H7 (cell line): ENCODE measurements at places on chromosomes 12 and 14. TPM values are rescaled to one million over a fixed set of nuclear protein-coding genes. Genes with fewer than 3 reads are reported as not detected.

PFDN5 gene
- 242 and 304 TPM in 2 replicates for total RNA-seq

TMEM179 gene
- 1.9 and 3.2 TPM in 2 replicates for total RNA-seq

- DNase-seq = no peak
Measured at GRCh38 chr14:42299692-42300091, 693.0 kb downstream of the LRFN5 start.

DNA sequence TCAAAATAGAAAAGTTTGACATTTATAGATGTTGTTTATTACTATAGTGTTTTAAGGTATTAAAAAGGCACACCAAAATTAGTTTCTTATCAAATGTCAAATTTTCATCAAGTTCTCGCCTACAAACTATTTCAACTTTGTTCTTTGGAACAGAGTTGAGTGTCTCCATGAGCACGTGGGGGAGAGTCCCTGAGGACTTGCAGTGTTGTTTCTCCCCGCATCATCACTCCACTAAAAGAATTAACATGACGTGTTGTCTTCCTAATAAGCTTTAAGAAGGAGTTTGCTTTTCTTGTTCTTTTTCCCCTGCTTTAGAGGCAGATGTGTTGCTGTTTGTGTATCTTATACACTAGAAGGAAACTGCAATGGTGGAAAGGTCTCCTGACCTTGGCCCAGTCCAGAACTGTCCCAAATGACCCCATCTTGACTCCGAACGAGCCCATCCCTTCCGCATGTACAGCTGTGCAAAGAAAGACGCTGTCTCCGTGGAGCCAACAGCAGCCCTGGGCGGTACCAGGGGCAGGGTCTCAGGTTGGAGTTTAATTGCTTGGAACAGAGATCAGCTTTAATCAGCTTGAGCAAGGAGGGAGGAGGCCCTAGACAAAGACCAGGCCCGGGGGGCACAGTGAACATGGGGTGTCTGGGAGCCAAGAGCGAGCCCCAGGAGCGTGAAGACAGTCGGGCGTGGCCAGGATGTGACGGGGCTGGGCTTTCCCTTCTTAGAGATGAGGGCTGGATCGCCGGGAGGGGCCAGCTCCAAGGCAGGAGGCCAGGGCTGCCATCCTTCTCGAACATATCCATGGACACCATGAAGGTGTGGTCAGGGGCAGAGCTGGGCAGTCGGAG lies 215.4 kb upstream of the RTL1 start:
- DNase-seq = peak; percentile 32

DNA sequence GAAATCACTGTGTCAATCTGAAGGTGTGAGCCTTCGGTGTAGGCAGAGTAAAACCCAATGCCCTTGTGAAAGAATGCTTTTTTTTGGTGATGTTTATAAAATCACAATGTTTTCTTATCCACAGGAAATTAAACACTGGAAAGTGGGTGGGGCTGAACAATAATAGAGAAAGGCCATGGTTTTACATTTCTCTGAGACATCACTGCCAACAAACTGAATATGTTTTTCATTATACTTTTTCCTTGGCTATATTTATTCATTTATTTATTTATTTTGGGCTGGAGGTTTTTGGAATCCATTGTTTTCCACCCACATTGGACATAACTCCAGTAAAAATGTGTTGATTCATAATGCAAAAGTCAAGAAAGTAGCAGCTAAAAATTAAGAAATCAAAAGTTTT lies 16.9 kb downstream of the LRRK2 start:
- no peak for DNase-seq

DNA sequence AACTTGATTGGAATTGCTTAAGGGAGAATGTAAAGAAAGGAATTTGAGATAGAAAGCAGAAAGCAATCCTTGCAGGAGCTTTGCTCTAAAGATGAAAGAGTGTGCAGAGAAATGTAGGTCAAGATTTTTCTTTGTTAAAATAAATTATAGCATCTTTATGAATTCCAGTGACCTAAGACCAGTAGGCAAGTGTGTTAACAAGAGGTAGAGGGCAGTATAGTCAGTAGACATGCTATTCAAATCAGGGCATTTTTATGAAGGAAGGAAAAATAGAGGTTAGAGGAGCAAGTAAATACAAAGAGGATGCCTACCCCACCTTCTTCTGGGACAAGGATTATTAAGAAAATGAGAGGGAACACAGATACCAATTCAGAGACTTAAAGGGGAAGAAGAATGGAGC lies 148.5 kb downstream of the PLCZ1 start:
- peak; percentile 6 for DNase-seq

GRCh38 chr14:80781972-80782367 lies 159.6 kb downstream of the CEP128 start:
- DNase-seq = no peak
